CD4-positive, alpha-beta T cell treated with Interferon gamma for 1 hour (primary cell): ENCODE measurements at places on chromosomes 6 and 20.

GRCh38 chr6:63615590-63615989, 20.0 kb upstream of the PHF3 start:
- no peak for DNase-seq

DNA sequence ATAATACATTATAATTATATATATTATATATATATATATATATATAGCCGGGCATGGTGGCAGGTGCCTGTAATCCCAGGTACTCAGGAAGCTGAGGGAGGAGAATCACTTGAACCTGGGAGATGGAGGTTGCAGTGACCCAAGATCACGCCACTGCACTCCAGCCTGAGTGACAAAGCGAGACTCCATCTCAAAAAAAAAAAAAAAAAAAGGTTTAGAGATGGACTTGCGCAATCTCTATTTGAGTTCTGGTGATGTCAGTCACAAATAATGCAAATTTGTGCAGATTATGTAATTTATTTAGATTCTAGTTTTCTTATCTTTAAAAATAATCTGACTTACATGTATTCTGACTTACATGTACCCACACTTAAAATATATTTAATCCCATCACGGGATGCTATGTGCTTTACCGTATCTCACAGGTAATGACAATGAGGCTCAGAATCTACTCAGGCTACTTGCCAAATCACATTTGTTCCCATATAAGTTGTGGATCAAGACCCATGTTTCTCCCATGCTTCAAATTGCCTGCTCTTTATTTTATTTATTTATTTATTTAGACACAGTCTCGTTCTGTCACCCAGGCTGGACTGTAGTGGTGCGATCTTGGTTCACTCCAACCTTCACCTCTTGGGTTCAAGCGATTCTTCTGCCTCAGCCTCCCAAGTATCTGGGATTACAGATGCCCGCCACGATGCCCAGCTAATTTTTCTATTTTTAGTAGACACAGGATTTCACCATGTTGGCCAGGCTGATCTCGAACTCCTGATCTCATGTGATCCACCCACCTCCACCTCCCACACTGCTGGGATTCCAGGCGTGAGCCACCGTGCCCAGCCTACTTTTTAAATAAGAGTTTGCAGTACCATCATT, 7.6 kb upstream of the UST start:
- no peak for DNase-seq

DNA sequence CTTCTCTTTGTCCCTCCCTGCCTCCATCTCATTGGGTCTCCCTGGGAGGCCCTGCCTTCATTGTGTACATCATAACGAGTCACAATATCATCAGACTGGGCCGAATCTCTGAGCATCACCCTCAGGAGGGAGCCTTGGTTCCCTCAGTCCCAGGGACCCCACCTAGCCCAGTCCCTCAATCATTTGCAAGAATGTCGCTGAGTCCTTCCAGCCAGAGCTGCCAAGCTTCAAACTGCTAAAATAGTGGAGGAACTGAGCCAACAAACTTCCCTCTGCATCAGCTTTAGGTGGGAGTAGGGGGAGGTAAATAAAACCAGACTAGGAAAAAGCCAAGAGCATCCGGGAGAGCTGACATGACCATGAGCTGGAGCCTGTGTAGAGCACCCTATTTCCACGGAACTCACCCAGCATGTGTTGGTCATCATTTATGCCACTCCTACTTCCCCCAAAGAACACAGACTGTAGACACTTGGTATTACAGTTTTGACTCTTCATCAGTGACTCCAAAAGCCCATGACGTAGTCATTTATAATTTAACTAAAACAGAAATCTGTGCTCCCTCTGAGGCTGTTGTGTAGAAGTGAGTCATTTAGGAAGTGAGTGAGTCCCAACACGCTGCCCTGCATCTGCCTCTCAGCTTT, 28.8 kb upstream of the IL17A start:
- no peak for DNase-seq

- no peak for DNase-seq
These were observed 155.3 kb downstream of the DHX35 start for GRCh38 chr20:39117491-39117890.

- no peak for DNase-seq
These were observed 9.1 kb downstream of the SDC4 start for GRCh38 chr20:45339084-45339483.
